ENCODE measurements at places on chromosomes 4 and X.

GRCh38 chr4:111713276-111713675 is 432.0 kb upstream of the FAM241A start:
- DNase-seq: no peak

- no peak for DNase-seq
Observed at GRCh38 chr4:3410401-3411135, 31.2 kb upstream of the HGFAC start.

DNA sequence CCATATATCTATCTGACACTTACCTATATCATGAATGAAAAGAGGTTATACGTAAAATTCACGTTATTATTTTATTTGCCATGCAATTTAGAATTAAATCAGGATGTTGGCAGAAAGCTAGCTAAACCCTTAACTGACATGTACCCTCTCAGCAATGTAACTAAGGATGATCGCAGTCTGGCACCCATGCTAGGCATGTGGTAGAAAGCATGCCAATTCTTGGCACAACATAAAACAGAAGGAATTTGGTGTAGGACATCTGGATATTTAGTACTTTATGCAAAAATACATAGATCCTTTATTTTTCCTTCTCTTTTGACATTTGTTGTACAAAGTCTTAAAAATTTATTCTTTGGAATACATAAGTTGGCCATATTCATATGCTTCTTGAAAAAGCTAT is 436.8 kb upstream of the FAT1 start:
- DNase-seq: no peak

GRCh38 chrX:41090568-41091238 is 5.5 kb downstream of the USP9X start:
- DNase-seq: peak; percentile 40

DNA sequence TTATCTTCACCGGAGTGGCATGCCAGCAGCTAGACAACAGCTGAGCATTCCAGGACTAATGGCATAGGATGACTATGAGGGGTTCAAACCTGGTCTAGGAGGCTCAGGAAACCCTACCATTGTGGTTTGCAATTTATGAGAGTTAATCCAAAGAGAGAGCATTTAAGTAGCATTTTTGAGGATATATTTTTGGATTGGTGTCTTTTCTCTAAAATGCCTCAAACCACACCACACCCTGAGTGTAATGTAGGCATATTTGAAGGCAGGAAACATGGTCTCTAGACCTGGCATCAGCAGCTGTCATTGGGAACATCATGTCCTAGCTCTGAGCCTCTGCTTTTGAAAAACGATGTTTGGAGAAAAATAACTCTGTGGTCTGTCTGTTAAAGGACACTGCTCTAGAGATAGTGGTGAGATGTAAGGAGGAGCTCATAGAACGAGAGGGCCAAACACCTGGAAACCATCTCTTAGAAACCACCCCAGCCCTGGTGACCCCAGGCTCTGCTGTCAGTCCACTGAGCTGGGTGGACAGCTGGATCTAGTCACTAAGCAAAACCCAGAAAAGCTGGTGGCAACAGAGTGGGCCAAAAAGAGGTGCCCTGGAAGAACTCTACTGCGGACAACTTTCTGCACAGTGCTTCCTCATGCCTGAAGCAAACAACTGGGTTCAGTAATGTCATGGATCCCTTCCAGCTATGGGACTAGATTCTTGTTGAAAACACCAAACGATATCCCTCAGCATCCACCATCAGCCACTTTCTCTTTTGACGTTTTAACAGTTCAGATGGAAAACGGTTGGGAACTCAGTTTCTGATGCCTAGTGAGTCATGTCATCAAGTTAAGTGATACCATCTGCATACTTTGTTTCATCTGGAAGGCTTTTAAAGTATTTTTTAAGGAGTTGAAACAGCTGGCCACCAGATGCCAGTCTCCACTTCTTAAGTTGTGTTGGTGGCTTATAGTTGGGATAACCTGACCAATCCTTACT is 100.2 kb upstream of the C1QTNF7 start:
- no peak for DNase-seq

- no peak for DNase-seq
Observed at GRCh38 chrX:152600853-152601633, 36.7 kb upstream of the GABRQ start.

DNA sequence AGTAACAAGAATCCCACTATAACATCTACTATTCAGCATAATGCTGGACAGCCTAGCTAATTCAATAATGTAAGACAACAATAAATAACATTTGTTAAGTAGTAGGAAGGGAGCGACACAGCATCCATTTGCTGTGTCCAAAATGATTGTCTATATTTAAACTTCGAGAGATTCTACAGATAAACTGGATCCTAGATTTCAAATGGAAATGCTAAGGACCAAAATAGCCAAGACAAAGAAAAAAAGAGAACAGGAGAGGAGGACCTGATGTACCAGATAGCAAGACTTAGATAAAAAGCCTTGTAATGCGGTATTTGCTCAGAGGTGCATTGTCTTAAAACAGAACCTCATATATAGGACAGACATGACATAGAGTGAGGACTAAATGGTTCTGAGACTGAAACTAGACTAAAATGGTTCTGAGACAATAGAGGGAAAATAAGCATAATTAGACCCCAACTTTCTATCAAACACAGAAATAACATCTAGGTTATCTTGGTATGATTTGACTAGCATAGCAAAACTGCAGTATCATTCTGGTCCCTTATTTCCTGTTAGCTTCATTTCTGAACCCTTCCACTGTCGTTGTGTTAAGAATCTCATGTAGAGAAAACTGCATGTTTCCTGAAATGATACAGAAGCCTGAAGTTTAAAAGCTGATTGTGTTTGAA is 3.8 kb downstream of the HPGDS start:
- DNase-seq: no peak

- DNase-seq: no peak
Observed at GRCh38 chr4:114926583-114926982, 186.8 kb downstream of the NDST4 start.

GRCh38 chr4:113094802-113095201 is 45.3 kb downstream of the ANK2 start:
- no peak for DNase-seq

DNA sequence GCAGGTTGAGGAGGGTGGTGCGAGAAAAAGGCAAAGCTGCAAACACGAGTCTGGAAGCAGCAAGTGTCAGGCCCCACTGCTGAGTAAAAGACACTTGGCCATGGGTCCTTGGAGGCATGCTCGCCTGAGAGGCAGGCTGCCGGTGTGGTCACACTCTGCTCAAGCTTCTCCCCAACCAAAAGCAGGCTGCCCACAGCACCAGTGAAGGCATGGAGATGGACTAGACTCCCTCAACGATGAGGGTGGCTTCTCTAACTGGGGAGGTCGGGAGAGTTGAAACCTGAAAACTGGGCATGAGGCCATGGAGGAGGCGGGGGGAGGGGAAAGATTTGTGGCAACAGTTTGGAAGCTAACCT is 86.5 kb downstream of the ATG4A start:
- DNase-seq: no peak

DNA sequence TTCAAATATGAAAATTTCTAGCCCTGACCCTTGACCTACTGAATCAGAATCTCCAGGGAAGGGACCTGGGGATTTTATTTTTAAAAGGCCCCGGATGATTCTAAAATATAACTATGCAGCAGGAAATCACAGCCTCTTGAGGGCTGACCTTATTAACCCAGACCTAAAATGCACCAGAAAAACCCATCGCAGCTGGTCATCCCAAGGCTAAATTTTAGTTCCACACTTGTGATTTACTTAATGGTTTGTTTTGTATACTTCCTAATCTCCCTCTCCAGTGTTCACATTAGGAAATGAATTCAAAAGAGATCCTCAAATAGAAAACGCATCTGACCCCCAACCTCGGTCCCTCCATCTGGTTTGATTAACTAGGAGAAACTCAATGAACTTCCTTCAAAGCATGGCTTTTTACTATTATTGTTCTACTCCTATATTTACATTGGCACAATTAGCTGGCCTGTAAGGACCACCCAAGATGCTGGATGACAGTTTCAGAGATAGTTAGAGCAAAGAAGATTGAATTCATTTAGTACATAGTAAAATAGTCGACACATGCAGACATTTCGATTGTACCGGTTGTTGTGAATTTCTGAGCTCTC is 147.8 kb upstream of the MED14 start:
- DNase-seq: no peak

GRCh38 chr4:100557306-100557705 is 39.5 kb upstream of the EMCN start:
- no peak for DNase-seq

GRCh38 chrX:152941328-152942076 is 43.6 kb downstream of the ZNF185 start:
- DNase-seq: peak; percentile 91

DNA sequence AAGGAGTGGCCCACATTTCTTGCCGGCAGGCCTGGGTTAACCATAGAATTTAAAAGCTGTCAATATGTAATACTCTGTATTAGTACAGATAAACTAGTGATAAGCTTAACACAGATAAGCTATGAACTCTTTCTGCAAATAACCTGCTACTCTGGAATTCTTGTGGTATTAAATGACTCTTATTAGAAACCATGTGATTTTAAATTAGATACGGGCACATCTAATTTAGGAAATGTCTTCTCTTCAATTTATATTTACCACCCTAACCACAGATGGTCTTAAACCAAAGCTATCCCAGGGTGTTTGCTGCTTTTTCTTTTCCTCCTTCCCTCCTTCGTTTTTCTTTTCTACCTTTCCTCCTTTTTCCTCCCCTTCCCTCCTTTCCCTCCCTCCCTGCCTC is 4.9 kb downstream of the GNRHR start:
- no peak for DNase-seq

DNA sequence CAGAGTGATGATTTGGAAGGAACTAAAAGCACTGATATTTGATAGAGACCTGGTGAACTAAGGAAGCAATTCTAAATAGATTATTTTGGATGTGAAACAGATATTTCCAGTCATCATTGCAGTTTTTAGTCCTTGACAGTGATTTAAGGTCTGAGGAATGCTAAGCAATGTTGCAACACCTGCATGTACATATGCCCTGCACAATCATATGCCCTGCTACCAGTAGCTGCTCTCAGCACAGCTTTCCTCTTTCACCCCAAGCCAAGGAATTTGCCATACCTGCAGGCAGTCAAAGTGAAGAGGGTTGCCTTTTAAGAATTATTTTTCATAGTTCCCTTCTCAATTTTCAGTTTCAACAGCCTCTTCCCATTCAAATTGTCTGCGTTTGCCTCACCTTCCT is 8.7 kb upstream of the FAM47A start:
- no peak for DNase-seq

GRCh38 chrX:66050140-66050569 is 10.3 kb upstream of the VSIG4 start:
- peak; percentile 90 for DNase-seq
